Uterus (tissue), 4 donors: ENCODE measurements at places on chromosomes 16 and 17. TPM values are rescaled to one million over a fixed set of nuclear protein-coding genes. Genes with fewer than 3 reads are reported as not detected.

Gene DBNDD1
- 1.0 TPM for total RNA-seq

Gene NPIPA5
- 4.4 TPM for total RNA-seq

Gene ANKFN1
- not detected for total RNA-seq

Gene RPH3AL
- total RNA-seq: 19.2 TPM

Gene SPN
- total RNA-seq: not detected

Gene ALOX12
- 0.14 TPM for total RNA-seq

Gene PIPOX
- total RNA-seq: 7.4 TPM

Gene NGFR
- 15.6 TPM for total RNA-seq
